ENCODE measurements at places on chromosomes 4 and X.
A peak's percentile ranks its signal among the peaks of the same experiment; 100 is the strongest.

DNA sequence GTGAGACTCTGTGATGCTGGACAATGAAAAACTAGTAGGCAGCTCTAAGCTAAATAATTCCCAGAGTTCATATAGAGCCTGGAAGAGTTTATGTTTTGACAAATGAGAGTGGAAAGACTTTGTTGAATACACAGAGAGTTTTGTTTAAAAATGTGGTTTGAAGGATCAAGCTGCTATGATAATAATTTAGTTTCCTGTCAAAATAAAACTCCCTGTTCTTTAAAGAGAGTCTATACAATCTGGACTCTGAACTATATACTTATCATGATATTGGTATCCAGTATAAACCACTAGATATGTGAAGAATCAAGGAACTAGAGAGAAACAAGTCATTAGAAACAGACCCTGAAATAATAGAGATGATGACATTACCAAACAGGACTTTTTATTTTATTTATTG, 158.6 kb downstream of the C4orf33 start:
- no peak for DNase-seq

DNA sequence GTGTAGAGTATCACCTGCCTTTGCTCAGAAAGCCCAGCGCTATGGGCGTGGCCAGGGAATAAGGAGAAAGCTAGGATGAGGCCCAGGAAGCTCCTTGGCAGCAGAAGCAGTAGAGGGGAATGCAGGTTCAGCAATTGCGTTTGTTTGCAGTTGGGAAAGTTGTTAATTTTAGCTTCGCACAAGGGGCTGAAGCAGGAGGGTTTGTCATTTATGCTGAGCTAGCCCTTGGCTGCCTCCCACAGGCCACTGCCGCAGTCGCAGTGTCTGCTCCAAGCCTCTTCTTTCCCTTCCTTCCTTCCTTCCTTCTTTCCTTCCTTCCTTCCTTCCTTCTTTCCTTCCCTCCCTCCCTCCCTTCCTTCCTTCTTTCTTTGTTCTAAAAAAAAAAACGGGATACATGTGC, 21.5 kb downstream of the FRMPD3 start:
- no peak for DNase-seq

DNA sequence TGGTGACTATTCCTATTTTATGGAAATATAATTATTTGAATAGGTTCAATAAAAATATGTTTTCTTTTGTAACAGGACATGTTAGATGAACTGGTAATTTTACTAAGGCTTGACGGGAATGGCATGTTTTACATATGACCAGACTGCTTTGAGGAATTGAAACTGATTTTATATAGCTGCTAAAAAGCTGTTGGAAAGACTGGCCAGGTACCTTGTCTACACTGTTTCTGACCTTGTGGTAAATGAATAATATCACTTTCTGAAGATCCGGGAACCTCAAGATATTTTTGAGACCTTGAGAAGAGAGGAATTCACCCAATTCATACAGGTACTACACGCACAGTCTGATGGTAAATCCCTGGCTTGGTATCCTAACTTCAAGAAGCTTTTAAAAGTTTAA, 42.1 kb upstream of the USP46 start:
- DNase-seq = no peak

- no peak for DNase-seq
Measured at GRCh38 chr4:25410820-25411529, 33.9 kb downstream of the ANAPC4 start.

- DNase-seq = peak; percentile 1
Measured at GRCh38 chr4:67393699-67394281, 151.5 kb downstream of the CENPC start.

- no peak for DNase-seq
Measured at GRCh38 chrX:153763298-153763932, 634 bp upstream of the PLXNB3 start.
